ENCODE measurements at places on chromosomes 6 and 20.

- DNase-seq, result no peak
Observed at GRCh38 chr6:123127807-123128206, 131.8 kb downstream of the CLVS2 start.

GRCh38 chr20:5180933-5181332 is 54.1 kb downstream of the CDS2 start:
- DNase-seq, result no peak

DNA sequence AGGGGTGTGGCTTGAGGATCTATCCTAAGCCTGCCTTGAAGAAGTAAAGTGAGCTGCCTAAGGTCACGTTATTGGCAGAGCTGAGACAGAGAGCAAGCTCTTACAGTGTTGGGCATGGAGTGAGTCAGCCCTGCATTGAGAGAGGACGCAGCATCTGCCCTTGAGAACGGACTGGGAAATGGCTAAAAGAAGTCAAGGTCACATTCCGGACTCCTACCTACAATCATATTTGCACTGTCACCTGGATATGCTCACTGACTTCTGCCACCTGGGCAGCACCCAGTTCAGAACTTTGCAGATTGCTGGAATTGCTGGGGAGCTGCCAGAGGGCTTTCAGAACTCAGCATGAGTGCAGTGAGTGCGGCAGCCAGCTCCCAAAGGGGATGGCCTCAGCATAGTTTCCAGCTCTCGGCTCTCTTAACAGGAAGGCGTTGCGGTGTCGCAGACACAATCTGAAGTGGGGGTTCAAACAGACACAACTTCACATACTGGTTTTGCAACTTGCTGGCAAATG is 199.3 kb upstream of the SGK1 start:
- no peak for DNase-seq

- no peak for DNase-seq
Observed at GRCh38 chr6:56840467-56841380, 114.2 kb upstream of the BEND6 start.

DNA sequence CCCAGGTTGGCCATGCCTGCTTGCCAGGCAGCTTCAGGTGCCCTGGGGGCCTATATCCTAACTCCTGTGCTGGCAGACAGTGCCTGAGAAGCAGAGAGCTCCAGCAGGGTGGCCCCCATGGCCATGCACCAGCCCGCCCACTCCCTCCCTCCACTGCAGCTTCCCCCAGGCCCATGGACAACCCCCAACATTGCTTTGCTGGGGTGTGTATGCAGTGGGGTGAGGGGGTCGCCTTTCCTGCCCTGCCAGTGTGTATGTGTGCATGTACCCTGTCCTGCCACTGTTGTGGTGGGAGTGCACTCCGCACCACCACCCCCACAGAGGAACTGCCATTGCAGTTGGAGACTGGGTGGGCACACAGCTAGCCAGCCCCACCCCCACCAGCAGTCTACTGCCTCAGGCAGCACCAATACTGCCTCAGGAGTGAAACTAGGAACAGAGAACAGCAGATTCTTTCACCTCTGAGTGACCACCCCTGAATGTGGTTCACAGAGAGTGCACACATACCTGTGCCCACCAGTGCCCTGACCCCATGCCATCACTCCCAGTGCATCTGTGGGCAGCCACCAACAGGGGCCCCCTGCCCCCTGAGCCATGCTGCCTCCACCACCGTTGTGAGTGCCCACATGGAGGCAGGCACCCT is 151.1 kb downstream of the LRRC1 start:
- no peak for DNase-seq

DNA sequence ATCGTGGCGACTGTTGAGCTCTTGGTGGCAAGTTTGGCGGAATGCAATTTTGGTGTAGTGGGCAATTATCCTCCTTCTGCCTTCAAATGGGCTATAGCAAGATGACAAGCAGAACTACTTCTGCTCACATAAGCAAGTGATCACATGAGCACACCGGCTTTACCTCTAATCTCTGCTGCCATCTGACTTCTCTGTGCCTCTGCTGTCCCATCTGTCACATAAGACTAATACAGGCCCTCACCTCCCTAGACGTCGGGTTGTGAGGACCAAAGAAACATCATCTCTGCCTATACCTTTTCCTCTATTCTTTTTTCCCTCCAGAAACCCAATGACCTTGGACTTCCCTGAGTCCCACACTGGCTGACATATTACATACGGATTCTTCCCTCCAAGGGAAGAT is 13.3 kb upstream of the WTAP start:
- no peak for DNase-seq

- no peak for DNase-seq
Observed at GRCh38 chr20:38165966-38166702, 1.1 kb upstream of the TGM2 start.

DNA sequence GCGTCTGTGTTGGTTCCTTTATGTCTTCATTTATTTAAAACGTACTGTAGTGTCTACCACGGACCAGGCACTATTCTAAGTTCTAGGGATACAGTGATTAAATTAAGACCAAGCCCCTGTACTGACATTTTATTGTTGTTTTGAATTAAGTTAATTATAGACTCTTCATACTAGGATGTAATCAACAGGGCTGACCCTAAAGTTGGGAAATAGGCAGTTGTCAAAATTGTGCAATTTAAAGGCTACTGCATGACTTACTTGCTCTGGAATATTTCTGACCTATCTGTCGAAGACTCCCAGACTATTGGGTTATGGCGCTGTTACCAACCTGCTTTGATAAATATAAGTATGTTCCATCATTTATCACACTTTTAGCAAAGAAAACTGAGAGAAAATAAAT is 6.7 kb downstream of the MYO6 start:
- DNase-seq, result no peak

DNA sequence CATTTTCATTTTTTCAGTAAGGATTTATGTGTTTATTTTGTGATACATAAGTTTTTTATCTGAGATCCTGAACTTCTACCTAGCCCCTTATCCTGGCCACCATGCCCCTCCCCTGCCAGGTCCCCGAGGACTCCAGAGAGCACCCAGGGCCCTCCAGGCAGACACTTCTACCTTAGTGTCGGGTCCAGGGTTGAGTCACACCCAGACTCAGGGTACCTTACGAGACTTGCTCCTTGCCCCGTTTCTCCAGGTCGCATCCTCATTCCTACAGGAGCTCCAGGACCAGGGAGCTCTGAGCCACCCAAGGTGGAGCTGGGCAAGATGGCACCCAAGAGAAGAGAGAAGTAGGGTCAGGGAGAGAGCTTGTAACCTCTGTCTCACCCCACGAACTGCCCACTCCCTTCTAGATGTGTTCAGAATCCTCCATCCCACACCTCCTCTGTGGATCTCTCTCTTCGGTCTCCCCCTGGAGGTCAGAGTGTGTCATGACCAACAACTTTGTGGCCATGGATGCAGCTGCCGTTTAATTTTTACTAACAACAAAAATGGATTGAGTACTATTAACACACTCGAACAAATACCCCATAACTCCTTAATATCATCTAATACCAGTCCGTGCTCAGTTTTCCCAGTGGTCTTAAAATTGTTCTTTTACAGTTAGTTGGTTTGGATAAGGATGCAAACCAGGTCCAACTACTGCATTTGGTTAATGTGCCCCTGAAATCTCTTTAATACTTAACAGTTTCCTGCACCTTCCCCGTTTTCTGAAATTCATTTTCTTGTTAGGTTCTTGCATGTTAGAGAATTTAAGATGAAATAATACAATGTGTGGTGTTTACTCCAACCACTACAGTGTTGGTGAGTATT is 130.6 kb upstream of the INSM1 start:
- peak; percentile 6 for DNase-seq

DNA sequence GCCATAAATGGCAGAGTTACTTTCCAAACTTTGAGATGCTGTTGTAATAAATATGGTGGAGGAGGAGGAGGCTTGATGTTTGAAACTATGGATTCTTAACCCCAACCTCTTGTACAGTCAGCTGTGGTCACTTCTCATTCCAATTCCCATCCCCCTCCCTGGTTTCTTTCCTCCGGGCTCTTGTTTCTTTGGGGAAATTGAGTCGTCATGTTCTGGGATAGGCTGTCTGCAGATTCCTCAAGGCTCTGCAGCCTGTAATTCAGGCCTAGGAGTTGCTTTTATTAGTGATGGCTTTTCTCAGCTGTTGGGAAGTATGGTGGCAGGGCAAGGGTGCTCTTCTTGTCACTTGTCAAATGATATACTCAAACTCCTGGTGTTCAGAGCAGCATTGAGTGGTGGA is 2.6 kb downstream of the PTK7 start:
- DNase-seq, result no peak

DNA sequence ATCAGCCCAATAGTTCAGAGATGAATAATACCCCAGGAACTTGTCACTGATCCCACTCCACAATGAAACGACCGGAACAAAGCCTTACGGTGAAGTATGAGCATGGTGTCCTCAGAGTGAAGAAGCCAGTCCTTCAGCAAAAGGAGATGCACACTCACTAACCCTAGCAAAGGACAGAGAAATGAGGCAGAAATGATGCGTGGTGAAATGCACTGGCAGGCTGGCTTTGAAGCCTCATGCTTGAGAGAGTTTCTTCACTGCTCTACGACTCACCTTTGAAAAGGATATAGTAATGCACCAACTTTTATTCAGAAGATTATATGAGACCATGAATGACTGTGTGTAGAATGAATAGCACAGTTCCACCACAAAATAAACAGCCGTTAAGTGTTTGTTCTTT is 74.8 kb downstream of the PHACTR1 start:
- no peak for DNase-seq

GRCh38 chr20:48523191-48523995 is 304.4 kb downstream of the PREX1 start:
- DNase-seq, result no peak

- DNase-seq, result no peak
Observed at GRCh38 chr6:11018225-11018624, 25.9 kb downstream of the ELOVL2 start.

DNA sequence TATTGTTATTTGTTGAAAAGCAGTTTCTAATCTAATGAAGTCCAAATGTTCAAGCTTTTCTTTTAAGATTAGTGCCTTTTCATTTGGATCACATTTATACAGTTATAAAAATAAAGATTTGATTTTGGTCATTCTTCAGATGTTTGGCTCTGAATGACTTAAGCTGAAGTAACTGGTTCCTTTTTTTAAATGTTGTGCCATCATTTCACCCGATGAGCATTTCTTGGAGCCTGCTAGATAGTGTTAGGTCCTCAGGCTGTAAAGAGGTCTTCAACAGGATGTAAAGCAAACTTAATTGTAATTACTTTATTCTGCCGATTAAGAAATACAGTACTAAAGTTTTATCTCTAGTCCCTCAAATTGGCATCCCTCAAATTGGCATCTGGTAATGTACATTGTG is 41.2 kb upstream of the ASIP start:
- DNase-seq, result no peak

GRCh38 chr20:6993011-6993410 is 225.5 kb downstream of the BMP2 start:
- no peak for DNase-seq

DNA sequence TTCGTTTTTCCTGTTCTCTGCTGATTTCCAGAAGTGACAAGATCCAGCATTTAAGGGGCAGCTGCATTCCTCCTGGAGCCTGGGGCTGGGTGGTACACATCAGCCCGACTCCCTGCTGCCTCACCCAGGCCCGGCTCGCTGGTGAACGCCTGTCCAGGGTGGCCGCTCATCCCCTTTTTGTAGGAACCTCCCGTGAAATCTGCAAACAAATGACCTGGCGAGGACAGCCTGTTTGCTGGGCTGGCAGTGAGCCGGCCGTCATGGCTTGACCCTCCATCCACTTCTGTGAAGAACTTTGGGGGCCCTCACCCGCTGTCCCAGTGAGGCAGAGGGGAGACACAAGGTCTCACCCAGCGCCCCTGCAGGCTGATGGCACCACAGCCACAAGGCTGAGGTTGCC is 39.0 kb downstream of the PYGB start:
- DNase-seq, result peak; percentile 0

- DNase-seq, result no peak
Observed at GRCh38 chr6:21603082-21603952, 9.8 kb downstream of the SOX4 start.

DNA sequence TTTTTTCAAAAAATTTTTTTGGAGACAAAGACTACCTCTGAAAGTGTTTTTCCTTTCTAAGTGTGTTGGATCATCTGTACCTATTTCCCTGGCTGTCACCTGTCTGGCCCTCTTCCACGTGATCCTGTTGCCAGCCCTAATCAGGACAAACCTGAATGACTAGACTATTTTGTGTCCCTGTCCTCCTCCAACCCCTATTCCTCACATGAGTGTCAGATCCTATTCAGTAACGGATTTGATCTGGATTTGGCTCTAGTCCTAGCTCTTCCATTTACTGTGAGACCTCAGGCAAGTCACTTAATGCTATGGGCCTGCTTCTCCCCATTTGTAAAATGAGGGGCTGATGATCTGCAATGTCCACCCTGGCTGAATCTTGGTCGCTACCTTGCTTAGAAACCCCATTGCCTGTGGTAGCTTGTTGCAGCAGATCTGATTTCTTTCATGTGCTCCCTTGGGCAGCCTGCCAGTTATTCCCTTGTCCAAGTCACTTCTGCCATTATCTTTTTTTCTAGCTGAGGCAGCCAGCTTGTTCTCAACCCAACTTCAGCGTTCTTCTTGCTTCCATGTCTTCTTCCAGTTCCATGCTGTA is 4.8 kb downstream of the PHF20 start:
- peak; percentile 14 for DNase-seq

GRCh38 chr20:32021091-32021490 is 10.9 kb downstream of the CCM2L start:
- no peak for DNase-seq

- peak; percentile 42 for DNase-seq
Observed at GRCh38 chr20:21395666-21396598, 1.4 kb downstream of the NKX2-4 start.

GRCh38 chr6:129767776-129768485 is 58.0 kb upstream of the ARHGAP18 start:
- no peak for DNase-seq

DNA sequence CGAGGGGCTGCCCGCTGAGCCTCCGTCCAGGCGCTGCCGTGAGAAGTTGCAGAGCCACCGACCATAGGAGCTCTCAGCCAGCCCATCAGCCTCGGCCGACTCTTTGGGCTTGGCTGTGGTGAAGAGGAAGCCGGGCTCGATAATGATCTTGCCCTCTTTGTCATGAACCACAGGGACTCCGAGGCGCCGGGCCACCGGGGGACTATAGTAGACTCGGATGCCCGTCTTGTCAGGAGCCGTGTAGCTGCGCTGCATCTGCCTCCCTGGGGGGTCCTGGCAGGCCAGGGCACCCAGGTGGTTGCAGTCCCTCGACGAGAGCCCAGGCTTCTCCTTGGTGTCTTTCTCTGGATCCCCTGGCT is 20.5 kb upstream of the DSN1 start:
- no peak for DNase-seq

- DNase-seq, result no peak
Observed at GRCh38 chr6:156954191-156954590, 177.0 kb downstream of the ARID1B start.

- no peak for DNase-seq
Observed at GRCh38 chr20:32532246-32532645, 52.9 kb downstream of the NOL4L start.

GRCh38 chr6:43923376-43924221 is 153.6 kb downstream of the VEGFA start:
- DNase-seq, result no peak

DNA sequence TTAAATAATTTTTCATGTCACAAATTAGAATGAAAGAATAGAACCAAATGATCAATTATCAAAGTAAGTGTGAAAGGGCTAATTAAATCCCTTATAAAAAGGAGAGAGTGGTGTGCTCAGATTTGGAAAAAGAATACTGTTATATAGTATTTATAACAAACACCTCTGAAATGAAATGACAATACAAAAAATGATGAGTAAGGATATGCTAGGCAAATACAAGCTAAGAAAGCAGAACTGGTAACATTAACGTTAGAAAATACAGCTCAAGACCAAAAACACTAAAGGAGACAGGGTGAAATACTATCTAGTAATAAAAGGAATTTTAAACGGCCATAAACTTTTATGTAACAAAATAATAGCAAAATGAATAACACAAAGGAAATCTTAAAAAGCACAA is 324.2 kb upstream of the RUNX2 start:
- DNase-seq, result no peak
